Fibroblast of lung (primary cell): ENCODE measurements at places on chromosomes 6 and 20. TPM values are rescaled to one million over a fixed set of nuclear protein-coding genes. Genes with fewer than 3 reads are reported as not detected.

GRCh38 chr6:142886431-142887170, 58.4 kb downstream of the HIVEP2 start:
- DNase-seq: peak; percentile 75

The PI3 gene
- polyA plus RNA-seq: not detected in 2 replicates

DNA sequence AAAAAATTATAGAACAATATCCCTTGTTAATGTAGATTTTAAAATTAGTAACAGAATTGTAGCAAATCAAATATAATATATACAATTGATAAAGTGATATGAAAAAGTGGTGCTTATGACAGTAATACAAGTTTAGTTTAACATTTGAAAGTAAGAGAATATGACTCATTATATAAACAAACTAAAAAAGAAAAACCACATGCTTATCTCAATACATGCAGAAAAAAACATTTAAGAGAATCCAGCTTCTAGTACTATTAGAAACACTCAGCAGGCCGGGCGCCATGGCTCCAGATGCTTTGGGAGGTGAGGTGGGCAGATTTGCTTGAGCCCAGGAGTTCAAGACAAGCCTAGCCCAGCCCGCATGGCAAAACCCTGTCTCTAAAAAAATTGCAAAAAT, 60.7 kb upstream of the LAMA2 start:
- peak; percentile 72 for DNase-seq

GRCh38 chr6:105257340-105257739, 77.5 kb upstream of the POPDC3 start:
- no peak for DNase-seq

DNA sequence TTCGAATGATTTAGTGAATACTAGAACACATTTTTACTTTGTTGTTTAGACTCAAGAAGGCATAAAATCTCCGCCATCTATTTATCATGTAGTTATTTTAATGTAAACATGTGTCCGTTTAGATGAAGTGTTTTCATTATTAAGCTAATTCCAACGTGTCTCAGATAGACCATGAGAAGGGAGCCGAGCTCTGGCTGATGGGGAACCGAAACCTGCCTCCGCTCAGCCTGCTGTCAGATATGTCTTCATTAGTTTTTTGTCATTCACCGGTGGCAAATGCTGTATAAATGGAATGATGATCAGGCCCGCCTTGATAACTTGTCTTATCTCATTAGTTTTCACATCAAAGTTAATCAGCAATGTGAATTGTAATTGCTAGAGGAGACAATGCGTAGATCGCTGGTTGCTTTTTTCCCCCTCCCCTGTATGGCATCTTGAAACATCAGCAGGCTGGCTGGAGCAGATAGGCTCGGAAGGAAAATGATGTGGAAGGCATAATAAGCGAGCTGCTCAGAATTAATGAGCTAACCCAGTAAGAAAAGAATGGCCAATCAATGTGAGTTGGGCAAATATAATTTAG, 136.4 kb downstream of the LINC00237 start:
- DNase-seq: no peak

The TINAG gene
- polyA plus RNA-seq: not detected in 2 replicates

DNA sequence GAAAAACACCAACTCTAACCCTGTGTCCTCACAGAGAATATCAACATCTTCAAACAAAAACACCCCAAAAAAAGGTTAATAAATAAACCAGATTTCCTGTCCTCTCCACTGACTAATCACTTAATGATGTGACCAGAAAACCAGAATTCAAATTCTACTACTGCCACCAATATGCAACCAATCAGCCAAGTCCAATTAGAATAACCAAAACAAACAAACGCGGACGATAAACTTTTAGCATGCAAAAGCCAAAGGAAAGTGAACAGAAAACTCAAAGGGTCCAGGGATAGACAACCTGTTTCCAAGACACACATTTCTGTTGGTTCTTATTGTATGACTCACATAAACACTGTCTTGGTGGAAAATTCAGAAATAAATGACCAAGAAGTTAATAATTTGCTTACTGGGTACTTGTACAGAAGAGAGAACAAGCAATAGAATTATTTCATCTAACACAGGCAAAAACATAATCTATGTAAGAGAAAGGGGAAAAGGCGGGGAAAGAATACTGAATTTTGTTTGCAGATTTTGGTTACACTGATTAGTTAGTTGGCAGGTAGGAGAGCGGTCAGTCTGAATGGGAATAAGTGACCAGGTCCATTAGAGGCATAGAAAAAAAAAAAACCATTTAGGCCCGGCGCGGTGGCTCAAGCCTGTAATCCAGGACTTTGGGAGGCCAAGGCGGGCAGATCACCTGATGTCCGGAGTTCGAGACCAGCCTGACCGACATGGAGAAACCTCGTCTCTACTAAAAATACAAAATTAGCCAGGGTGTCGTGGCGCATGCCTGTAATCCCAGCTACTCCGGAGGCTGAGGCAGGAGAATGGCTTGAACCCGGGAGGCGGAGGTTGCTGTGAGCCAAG, 34.1 kb downstream of the HFE start:
- DNase-seq: peak; percentile 39

DNA sequence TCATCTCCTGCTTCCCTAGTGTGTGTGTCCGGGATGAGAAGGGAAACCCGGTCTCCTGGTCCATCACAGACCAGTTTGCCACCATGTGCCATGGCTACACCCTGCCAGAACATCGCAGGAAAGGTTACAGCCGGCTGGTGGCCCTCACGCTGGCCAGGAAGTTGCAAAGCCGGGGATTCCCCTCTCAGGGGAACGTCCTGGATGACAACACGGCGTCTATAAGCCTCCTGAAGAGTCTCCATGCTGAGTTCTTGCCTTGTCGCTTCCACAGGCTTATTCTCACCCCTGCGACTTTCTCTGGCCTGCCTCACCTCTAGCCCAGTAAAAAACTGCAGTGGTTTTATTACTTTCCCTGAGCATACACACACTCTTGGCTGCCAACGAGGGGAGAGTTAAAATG, 23.9 kb upstream of the C6orf141 start:
- no peak for DNase-seq

DNA sequence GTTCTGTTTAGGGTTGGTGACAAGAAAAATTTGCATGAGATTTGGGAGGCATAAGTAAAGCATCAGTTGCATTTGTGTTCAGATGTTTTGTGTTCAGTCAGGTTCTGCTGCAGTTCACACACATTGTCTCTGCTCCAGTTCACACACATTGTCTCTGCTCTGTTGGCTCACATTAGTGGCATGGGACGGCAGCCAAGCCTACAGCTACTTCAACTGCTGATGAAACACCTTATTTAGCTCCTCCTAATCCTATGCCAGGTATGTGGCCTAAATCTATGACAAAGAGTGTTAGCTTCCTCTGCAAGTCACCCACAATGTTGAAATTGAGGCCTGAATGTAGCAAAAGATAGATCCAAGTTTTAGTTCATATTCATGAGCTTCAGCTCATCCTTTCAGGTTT, 278.1 kb upstream of the SYNCRIP start:
- no peak for DNase-seq

GRCh38 chr20:24567508-24567907, 98.1 kb downstream of the SYNDIG1 start:
- no peak for DNase-seq

DNA sequence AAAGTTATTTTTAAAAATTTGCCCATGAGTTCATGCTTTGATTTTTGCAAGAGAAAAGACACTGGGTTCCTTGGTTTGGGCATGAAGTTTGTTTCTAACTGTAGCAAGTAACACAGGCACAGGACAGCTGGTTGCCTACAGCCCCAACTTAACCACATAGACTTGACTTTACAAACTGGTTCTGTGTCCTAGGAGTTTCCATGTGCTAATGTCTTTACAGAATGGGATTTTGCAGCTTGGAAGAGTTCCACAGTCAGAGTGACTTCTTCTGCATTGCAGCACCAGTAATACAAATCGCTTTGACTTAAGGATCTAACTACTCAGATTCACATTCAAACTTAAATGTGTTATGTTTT, 44.3 kb downstream of the OR2B2 start:
- DNase-seq: peak; percentile 50

- no peak for DNase-seq
Observed at GRCh38 chr20:35017099-35017835, 61.6 kb downstream of the MYH7B start.

GRCh38 chr20:17823409-17824144, 123.8 kb downstream of the BANF2 start:
- no peak for DNase-seq

DNA sequence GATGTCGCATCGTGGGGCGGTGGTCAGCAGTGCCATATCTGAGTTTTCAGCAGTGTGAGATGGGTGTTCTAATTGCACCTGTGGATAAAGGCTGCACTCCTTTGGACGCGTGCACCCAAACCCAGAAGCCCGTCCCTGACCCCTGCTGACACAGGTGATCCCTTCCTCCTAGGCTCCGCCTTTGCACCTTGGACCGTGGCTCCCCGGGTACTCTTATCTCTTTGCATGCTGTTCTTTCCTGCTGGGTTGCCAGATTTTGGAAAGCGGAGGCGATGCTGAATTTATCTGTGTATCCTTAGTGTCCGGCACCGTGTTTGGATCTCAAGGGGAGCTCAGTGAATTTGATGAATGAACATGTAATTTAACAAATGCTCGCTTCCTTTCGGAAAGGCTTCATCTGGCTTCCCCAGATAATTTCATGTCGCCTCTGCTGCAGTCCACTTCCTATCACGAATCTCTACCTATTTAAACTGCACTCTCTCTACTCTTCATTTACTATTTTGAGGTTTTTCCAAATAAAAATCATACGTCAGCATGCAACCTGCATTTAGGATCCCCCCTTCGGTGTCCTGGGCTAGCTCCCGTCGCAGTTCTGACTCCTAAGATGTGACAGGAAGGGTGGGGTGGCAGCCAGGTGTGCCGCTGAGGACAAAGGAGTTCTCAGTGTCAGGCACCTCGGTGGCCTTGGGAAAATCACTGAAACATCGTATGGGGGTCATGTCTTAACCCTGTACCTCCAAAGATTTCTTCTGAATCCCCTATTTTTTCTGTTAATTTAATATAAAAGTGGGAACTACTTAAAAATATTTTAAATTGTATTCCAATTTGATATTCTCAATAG, 753 bp upstream of the PERP start:
- DNase-seq: no peak

DNA sequence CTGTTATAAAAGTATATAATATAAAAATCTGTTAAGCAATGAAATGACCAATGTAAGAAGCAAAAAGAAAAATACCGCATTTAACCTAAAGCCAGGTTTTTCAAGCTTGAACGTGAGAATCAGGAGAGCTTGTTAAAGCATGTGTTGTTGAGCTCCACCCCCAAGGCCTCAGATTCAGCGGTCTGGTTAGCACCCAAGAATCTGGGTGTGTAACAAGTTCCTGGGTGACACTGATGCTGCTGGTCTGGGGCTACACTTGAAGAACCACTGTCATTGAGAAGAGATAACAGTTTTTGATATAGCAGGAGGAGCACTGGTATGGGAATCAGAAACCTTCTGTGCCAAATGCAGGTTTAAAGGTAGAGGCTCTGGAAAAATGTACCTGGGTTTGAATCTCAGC, 154.0 kb downstream of the ID4 start:
- no peak for DNase-seq

The FAM83C gene
- polyA plus RNA-seq: 0.02 TPM in 1 of 2 replicates, not detected in the other

- DNase-seq: no peak
Observed at GRCh38 chr6:125414507-125414906, 112.7 kb upstream of the HDDC2 start.

The CD40 gene
- polyA plus RNA-seq: 0.54 and 1.5 TPM in 2 replicates

GRCh38 chr20:53876470-53876869, 193.9 kb downstream of the BCAS1 start:
- no peak for DNase-seq

The SPATA2 gene
- polyA plus RNA-seq: 3.6 and 4.2 TPM in 2 replicates

The EGFL8 gene
- 0.77 and 2.3 TPM in 2 replicates for polyA plus RNA-seq

GRCh38 chr6:52654007-52654406, 16.9 kb upstream of the TMEM14A start:
- DNase-seq: no peak

- DNase-seq: no peak
Observed at GRCh38 chr20:36390719-36391415, 84.7 kb downstream of the DLGAP4 start.

- peak; percentile 67 for DNase-seq
Observed at GRCh38 chr20:11057624-11058023, 383.8 kb upstream of the JAG1 start.

DNA sequence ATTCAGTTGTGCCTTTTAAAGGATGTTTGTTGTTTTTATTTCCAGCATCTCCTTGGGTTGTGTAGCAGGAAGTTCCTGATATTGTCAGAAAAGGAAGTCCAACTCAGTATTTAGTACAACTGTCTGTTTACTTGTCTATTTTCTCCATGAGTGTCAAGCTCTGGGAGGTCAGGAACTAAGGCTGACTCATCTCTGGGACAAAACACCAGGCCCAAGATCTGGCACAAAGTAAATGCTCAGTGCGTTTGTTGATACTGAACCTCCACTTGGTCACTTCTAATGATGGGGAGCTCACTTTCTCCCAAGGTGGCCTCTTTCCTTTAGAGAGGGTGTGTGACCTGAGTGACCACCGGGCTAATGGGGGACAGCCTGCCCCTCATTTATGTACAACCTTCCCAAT, 12.6 kb upstream of the PIGU start:
- no peak for DNase-seq

GRCh38 chr6:30541515-30542403, 14.5 kb downstream of the GNL1 start:
- DNase-seq: peak; percentile 92

DNA sequence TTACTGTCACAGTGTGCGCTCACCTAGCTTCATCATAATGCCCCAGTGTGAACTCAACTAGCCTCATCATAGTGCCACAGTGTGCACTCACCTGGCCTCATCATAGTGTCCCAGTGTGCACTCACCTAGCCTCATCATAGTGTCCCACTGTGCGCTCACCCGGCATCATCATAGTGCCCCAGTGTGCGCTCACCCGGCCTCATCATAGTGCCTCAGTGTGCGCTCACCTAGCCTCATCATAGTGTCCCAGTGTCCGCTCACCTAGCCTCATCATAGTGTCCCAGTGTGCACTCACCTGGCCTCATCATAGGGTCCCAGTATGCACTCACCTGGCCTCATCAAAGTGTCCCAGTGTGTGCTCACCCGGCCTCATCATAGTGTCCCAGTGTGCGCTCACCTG, 10.6 kb downstream of the TMEM242 start:
- no peak for DNase-seq

- DNase-seq: peak; percentile 50
Observed at GRCh38 chr20:53941680-53942471, 128.5 kb downstream of the BCAS1 start.

The RSPO3 gene
- 0.85 and 3.4 TPM in 2 replicates for polyA plus RNA-seq

GRCh38 chr20:57653546-57653900, 33.3 kb upstream of the ZBP1 start:
- no peak for DNase-seq

DNA sequence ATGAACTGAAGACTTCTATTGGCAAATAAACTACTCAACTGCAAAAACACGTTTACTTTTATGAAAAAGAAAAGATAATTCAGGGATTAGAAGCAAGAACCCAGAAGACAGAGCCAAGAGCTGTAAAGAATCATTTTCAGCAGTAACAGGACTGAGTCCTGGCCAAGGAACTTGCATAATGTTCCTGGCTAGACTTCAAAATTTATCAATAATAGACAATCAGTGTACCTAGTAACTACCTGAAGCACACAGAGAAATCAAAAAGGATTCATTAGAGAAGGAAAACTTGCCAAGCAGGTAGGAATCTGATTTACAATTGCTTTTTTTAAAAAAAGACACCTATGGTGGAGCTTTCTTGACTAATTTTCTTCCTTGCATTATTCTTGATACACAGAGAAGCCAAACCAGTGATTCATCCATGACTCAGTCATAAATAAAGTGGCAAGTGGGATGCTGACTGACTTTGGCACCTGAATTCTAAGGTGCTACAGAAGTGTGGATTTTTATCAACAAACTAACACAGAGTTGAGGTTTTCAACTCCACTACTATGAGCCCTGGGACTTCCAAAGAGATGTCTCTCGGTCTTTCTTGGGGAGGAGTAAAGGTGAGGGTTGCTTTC, 281.3 kb downstream of the BMP7 start:
- DNase-seq: no peak

- DNase-seq: no peak
Observed at GRCh38 chr6:147561726-147562125, 53.2 kb downstream of the SAMD5 start.

The SGK1 gene
- polyA plus RNA-seq: 137 and 154 TPM in 2 replicates
